ENCODE measurements at places on chromosomes 2 and 18.
A peak's percentile ranks its signal among the peaks of the same experiment; 100 is the strongest.

- no peak for DNase-seq
Measured at GRCh38 chr2:197307933-197308521, 2.6 kb downstream of the ANKRD44 start.

GRCh38 chr2:186327251-186327868 is 158.7 kb upstream of the ZC3H15 start:
- DNase-seq = no peak

DNA sequence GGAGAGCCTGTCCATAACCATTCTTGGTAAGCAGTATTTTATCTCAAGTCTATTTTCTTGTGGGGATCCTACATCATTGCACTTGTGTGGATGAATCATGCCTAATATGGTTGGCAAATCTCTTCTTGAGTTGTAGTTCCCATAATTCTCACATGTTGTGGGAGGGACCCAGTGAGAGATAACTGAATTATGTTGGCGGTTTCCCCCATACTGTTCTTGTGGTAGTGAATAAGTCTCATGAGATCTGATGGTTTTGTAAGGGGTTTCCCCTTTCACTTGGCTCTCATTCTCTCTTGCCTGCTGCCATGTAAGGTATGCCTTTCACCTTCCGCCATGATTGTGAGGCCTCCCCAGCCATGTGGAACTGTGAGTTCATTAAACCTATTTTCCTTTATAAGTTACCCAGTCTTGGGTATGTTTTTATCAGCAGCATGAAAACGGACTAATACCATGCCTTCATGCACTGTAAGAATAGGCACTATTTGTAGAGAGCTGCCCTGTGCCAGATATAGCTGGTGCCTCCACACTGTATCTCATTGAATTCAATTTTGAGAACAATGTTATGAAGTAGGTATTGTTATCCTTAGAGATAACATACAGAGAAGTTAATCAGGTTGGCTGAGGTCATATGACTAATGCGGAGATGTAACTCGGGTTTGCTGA is 148.3 kb downstream of the PLCL1 start:
- no peak for DNase-seq

GRCh38 chr18:57621246-57621604 is 411 bp downstream of the NARS1 start:
- peak; percentile 74 for DNase-seq

DNA sequence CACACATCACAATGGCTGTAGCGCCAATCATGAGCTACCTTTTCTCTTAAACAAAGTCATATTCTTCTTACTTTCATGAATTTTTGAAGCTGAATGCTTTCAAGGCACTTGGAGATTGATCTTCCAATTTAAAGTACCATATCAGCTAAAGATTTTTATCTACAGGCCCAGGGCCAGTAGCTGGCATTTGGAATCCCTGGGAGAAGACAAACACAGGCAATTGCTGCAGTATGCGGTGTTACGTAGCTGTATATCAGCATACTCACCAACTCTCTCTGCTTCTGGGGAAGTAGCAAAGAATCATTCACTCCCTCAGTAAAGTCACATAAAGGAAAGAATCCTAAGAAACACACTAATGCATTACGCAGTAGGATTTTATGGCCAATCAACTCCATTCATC is 202.3 kb downstream of the DLGAP1 start:
- no peak for DNase-seq

- DNase-seq = no peak
Measured at GRCh38 chr18:71293322-71293721, 1004.5 kb downstream of the SOCS6 start.

DNA sequence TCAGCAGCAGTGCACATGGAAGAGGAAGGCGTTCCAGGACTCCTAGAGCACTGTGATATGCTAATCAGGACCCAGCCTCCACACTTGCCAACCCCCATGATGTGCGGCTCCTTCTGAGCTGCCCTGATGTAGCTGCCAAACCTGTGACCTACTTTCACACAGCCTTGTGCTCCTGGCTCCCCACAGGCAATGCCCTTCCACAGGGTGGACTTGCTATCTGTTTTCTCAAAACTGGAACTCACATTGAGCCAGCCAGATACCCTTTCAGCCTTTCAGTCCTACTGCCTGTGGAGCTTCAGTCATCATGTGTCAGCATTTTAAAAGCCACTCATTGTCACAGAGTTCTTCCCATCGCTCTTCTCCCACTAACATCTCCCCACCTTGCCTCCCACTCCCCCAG is 181.6 kb downstream of the AFF3 start:
- DNase-seq = no peak

DNA sequence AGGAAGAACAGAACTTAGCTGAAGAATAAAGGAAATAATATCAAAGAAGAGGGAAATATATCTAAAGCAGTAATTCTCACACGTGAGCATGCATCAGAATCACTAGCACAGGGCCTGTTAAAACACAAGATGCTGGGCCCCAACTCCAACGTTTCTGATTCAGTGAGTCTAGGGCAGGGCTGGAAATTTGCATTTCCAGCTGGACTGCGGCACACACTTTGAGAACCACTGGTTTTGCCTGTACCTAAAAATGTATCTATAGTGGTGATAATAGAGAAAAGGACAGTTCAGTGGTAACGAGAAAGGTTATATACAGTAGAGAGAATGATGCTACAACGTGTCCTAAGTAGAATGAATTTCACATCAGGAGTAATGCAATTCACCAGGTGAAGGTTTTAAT is 11.2 kb downstream of the REV1 start:
- DNase-seq = no peak

GRCh38 chr18:50870138-50870845 is 8.6 kb upstream of the ME2 start:
- no peak for DNase-seq

DNA sequence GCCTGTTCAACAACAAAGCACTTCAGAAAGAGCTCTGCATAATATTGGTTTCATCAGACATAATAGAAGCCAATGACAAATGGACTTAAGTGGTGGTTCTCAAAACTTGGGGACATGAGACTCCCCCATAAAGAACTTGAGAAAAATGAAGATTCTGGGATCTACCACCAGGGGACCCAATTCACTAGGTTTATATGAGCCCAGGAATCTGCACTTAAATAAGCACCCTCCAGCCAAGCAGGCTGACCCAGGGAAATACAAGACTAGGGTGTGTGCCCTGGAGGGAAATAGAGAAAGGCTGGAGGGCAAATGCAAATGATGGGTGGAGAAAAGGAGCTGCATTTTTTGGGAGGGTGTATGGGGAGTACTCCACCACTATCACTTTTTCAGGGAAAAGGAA is 52.5 kb downstream of the SATB2 start:
- no peak for DNase-seq

DNA sequence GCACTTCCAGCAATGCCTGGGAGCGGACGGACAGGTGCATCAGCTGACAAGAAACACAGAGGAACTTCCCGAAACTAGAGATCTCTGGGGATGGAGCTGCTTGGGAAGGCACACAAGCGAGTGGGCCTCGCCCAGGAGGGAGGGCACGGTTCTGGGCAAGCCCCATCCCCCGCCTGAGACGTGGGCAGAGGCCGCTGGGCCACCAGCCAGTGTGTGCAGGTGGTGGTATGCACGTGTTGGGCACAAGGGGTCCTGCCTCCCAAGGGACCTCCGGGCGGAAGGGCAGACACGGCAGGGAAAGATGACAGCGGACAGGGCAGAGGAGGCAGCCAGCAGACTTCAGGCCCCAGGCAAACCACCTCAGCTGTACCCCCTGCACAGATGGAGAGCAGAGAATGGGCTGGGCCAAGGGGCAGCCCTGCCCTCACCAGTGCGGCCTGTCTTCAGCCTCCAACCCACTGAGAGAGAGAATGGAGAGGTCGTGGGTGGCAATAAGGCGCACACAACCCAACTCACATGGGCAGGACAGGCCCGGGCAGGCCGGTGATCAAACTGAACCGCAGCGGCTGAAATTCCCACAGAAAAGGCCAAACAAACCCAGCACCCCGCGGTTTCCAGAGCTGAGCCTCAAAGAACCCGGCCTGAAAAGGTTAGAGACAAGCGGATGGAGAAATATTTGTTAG is 51.2 kb downstream of the HDAC4 start:
- no peak for DNase-seq

GRCh38 chr2:10072656-10073480 is 7.3 kb downstream of the CYS1 start:
- peak; percentile 89 for DNase-seq

DNA sequence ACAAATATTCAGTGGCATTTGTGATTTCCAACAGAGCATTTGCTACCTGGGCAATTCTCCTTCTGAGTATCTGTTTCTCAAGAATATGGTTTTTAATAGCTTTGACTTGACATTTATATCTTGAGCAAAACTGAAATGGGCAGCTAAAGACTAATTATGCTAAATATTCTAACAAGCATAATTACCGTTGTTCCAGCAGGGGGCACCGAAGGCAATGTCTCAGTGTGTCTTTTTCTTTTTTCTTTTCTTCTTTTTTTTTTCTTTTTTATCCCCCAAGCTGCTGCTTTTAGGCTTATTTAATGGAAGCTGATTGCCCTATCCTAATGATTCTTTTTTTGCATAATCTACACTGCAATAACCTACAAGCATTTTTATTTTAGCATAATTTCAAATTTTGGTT is 138.9 kb upstream of the NABP1 start:
- peak; percentile 54 for DNase-seq

DNA sequence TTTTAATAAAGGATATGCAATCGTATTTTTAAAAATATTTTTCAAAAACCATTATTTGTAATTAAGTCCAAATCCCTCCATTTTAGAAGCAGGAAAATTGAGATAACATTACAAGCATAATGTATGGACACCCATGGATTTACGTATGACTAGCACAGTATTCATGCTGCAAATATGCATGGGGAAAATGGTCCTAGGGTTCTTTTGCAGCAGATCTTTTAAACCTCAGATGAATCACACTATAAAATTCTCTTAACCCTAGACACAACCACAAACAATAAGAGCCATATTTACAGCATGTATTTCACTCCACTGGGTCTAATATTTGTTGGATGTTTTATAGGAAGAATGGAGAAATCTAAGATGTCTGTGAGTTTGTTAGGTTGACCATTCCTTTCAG is 453.4 kb downstream of the TGIF1 start:
- no peak for DNase-seq

DNA sequence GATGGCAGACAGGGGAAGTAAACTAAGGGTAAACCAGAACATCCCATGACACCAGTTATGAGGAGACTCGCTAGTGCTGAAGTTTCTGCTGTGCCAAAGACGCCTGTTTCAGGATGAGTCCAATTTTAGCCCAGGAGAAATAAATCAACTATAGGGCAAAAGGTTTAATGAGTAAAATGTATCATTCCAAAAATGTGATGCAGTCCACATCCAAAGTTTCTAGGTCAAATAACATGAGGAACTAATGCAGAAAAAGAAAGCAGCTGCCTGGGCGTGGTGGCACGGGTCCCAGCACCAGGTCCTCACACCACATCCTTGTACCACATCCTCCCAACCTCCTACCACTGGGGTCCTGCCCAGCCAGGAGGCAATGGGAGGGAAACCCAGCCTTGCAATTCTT is 126.9 kb upstream of the CTAGE1 start:
- DNase-seq = no peak

- DNase-seq = no peak
Measured at GRCh38 chr2:120737340-120738101, 1.9 kb downstream of the GLI2 start.

DNA sequence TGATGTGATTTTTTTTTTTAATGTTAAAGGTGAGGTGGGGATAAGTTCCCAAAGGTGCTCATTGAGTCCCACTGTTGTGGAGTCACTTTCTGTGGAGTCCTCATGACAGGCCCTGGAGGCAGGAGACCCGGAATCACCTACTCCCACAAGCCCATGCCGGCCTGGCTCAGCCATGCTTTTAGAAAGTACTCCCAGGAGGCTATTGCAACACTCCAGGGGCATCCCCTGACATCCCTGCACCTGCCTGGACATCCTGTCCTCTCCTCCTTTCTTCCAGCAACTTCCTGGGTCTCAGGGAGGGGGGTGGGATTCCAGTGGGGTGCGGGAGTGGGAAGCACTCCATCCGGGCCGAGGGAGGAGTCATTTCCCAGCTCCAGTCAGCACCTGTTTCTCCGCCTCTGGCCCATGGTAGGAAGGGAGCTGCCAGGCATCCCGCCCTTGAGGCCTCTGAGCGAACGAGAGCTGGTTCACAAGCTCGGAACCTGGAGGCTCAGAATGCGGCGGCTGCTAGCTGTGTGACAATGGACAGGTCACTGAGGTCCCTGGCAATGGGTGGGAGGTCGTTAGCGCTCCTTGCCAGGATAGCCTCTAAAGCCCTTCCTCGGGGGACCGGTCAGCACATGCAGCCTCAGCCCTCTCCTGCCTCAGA is 163.9 kb upstream of the ID2 start:
- DNase-seq = no peak

- no peak for DNase-seq
Measured at GRCh38 chr18:77042583-77042982, 90.0 kb downstream of the MBP start.

GRCh38 chr2:217798191-217798590 is 204.6 kb downstream of the TNS1 start:
- DNase-seq = no peak

GRCh38 chr2:98180456-98180855 is 93.5 kb downstream of the VWA3B start:
- no peak for DNase-seq

DNA sequence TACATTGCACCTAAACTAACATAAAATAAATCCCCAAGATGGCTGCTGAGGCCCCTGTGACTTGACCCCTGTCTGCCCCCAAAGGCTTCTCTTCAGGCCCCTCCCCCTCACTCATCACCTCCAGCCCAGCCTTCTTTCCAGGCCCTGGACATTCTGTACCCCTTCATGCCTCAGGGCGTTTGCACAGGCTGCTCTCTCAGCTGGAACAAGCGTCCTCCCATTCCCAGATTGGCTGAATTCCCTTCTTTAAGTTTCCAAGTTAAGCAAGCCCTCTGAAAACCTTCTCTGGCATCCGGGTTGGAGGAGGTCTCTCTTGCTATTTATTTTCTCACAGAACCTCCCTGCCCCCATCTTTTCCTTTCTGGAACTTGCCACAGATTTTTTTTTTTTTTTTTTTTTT is 165.2 kb upstream of the BCL2L11 start:
- no peak for DNase-seq

- no peak for DNase-seq
Measured at GRCh38 chr18:10063489-10063888, 149.7 kb downstream of the VAPA start.

DNA sequence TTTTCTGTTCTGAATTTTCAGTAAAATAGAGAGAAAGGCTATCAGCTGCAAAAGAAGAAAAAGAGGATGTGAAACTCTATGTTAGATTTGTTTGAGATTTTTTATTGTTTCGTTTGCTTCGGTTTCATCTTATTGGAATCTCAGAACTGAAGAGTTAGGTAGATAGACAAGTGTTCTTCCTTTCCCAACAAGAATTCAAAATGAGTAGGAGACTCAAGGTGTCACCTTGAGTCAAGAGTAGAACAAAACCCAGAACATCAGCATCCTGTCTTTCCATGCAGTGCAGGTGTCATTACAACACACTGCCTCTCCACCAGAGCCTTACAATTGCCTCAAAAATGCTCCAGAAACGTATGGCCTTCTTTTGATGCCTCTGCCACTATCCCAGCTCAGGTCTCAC is 21.1 kb downstream of the NBAS start:
- DNase-seq = no peak

GRCh38 chr2:32553829-32554432 is 73.9 kb upstream of the TTC27 start:
- DNase-seq = peak; percentile 36

GRCh38 chr18:417495-417894 is 83.0 kb downstream of the COLEC12 start:
- DNase-seq = no peak

All from D341Med (cell line).